ENCODE measurements at places on chromosomes 3 and 15. TPM values are rescaled to one million over a fixed set of nuclear protein-coding genes. Genes with fewer than 3 reads are reported as not detected.

DNA sequence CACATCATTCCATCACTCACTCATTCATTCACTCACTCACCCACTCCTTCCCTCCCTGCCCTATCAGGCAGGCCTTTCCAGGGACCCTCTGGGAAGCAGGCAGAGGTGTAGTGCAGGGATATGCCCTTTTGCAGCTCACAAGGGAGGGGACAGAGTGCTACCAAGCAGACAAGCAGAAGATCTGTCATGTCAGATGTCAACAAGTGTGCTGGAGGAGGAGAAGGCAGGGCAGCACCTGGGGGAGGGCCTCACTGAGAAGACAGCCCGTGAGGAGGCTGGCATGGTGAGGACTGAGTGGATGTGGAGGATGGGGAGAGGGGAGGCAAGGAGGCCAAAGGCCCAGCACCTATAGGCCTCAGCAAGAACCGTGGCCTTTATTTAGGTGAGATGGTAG, 15.3 kb downstream of the ABTB1 start:
- DNase-seq: no peak

- DNase-seq: no peak
Measured at GRCh38 chr3:51646091-51646490, 25.0 kb upstream of the TEX264 start.

GRCh38 chr3:106945435-106945834, 431.8 kb upstream of the CCDC54 start:
- DNase-seq: no peak

DNA sequence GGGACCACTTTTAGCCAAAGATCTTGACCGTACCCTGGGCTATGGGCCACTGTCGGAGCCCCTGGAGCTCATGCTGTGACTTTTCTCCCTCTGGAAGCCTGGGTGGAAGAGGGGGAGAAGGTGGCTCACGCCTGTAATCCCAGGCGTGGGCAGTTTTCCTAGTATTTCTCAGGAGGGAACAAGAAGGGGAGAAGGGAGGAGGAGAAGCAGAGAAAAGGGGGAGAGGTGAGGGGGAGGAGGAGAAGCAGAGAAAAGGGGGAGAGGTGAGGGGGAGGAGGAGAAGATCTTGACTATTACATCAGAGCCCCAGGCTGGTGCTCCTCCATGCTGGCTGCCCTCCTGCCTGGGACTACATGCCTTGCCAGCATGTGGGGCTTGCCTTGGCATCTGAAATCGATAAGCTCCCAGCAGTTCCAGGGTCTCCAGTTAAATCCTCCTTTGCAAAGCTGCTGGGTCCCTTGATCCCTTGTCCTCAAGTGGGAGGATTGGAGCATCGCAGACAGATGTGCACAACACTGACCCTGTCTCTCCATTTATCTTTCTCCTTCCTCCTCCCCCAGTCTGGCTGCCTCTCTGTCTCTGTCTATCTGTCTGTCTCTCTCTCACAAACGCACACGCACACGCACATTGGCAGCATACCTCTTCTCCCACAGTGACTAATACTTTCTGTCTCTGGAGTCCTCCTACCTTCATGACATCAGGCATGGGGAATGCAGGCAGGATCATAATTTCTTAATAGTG, 41.6 kb downstream of the MRAS start:
- no peak for DNase-seq

DNA sequence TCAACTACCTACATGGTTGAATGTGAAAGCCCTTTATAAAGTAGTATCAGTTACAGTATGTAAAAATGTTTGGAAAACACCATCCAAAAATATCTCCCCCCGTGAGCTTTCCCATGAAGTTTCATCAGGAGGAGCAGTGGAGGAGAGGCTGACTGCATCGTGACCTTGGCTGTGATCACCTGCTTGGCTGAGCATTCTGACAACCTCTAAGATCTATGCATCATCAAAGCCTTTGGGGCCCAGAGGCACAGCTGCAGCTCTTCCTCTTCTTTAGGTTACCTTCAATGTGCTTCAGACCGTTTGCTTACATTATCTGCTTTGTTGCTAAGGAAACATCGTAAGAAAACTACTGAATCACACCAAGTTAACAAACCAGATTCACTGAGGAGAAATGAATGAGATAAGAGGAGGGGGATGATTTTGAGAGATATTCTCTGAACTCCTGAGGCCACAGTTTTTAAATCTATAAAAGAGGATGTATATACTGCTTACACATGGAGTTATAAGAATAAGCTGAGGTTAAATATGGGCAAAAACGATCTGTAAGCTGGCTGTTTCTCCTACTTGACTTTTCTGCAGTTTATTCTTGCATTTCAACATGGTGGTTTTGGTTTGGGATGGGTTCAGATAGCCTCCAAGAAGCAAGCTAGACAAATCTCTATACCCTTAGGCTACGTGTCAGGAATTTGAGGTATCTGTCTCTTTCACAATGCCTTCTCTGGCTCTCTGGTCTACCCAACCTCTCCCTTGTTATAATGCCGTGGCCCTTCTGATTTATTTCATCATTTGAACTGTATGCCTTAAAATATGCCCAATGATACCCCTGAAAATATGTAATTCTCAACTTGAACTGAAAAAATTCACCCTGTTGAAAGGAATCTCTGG, 4.0 kb downstream of the GCSAM start:
- DNase-seq: no peak

DNA sequence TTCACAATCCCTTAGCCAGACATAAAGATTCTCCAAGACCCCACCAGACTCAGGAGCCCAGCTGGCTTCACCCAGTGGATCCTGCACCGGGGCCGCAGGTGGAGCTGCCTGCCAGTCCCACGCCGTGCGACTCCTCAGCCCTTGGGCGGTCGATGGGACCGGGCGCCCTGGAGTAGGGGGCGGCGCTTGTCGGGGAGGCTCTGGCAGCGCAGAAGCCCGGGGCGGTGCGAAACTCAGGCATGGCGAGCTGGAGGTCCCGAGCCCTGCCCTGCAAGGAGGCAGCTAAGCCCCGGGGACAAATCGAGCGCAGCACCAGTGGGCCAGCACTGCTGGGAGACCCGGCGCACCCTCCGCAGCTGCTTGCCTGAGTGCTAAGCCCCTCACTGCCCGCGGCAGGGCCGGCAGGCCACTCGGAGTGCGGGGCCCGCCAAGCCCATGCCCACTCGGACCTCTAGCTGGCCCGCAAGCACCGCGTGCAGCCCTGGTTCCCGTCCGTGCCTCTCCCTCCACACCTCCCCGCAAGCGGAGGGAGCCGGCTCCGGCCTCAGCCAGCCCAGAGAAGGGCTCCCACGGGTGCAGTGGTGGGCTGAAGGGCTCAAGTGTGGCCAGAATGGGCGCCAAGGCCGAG, 175.0 kb downstream of the FMN1 start:
- DNase-seq: no peak

Gene KIF23
- 2.9 TPM for total RNA-seq

Gene PYGO1
- total RNA-seq: 1.8 TPM

Gene C3orf22
- total RNA-seq: not detected

Data from lower leg skin (tissue), 4 donors.